Myocyte (in vitro differentiated cells): ENCODE measurements at places on chromosomes 4 and X. TPM values are rescaled to one million over a fixed set of nuclear protein-coding genes. Genes with fewer than 3 reads are reported as not detected.
A peak's percentile ranks its signal among the peaks of the same experiment; 100 is the strongest.

Gene RPA4
- not detected in 2 replicates for total RNA-seq

DNA sequence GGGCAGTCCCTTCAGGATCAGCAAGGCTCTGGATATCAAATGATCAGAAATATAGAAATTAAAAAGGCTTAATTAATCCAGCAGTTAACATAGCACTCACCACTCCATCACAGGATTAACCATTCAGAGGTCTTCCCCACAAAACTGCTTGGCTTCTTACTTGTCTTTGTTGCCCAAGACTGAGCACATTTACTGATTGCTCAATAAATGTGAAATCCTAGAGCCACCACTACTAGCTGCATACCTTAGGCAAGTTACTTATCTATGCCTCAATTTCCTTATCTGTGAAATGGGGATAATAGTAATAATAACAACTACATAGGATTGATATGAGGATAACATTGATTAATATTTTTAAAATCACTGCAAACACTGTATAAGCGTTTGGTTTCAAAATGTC, 124.2 kb downstream of the ARHGAP6 start:
- DNase-seq, result no peak

GRCh38 chr4:19689511-19689910, 562.2 kb upstream of the SLIT2 start:
- DNase-seq, result peak; percentile 26

GRCh38 chrX:104112326-104112951, at the start of gene ZCCHC18:
TSS of gene ZCCHC18 (plus strand) at chrX:104112523. CDS start at chrX:104114112, 1,589 bp downstream.
- peak; percentile 38 for DNase-seq

DNA sequence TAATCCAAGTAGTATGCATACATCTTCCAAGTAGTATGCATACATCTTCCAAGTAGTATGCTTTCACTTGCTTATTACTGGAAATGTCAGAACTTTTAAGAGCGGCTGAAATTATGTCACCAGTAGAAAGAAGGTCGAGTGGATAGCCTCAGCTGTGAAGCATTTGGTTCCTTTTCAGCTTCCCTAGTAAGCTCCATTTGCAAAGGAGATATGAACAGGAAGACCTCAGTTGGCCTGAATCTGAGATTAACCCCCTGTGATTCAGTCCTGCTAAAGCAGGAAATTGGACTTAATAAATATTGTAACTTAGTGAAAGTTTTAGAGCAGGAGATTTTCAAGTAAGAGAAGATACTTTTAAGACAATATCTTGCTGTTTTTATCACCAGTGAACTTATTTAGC, 48.1 kb downstream of the PCDH7 start:
- DNase-seq, result no peak

- DNase-seq, result peak; percentile 14
Observed at GRCh38 chrX:36908801-36909675, 99.1 kb upstream of the FAM47C start.

DNA sequence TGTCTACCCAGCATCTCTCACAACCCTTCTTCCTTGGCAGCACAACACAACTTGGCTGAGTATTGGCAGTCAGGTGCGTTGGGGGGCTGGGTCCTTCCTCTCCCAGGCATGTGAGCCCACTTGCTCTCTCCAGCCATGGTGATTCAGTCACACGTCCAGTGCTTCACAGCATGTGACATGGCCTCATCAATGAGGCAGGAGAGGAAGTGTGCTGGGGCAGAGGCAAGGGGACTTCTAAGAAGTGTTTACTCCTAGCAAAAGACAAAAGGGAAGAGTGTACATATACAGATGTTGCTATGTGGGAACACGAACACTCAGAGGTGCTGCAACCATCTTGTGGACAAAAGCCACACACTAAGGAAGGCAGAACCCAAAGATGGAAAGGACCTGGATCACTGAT, 380.8 kb downstream of the FBXW7 start:
- no peak for DNase-seq

GRCh38 chrX:21745756-21746155, 12.2 kb downstream of the SMPX start:
- no peak for DNase-seq

DNA sequence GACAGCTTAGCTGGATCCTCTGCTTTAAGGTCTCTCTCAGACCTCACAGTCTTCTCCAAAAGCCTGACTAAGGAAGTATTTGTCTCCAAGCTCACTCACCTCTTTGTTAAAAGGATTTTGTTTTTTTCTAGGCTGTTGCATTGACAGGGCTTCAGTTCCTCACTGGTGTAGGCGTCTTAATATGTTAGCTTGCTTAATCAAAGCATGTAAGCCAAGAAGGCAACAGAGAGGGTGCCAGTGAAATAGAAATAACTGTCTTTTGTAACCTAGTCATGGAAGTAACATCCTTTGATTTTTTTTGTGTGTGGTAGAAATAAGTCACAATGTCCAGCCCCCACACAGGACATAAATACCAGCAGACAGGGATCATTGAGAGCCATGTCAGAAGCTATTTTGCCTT, 58.8 kb downstream of the FIP1L1 start:
- no peak for DNase-seq

DNA sequence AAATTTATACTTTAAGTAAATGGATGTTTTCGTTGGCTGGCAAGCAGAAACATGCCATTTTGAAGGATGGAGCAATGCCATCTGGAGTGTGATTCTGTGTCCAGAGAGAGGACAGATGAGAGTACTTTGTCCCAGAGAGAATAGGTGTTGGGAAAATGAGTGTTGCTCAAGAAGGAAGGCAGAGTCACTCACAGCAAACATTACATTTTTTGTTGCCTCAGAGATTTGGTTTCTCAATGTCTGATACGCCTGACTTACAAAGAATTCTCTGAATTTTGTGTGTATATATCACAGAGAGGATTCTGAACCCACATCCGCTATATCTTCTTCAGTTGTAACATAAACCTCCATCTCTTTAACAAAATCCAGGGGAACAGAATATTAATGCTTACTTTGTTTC, 102.8 kb upstream of the PCDH18 start:
- peak; percentile 12 for DNase-seq

Gene TLR8
- total RNA-seq, result not detected in 2 replicates
